Omental fat pad (tissue), 4 donors: ENCODE measurements at places on chromosomes 7 and 10. TPM values are rescaled to one million over a fixed set of nuclear protein-coding genes. Genes with fewer than 3 reads are reported as not detected.

The CCDC3 gene
- total RNA-seq = 77.8 TPM

The OR2AE1 gene
- 0.72 TPM for total RNA-seq

GRCh38 chr7:52940481-52940880 is 95.0 kb upstream of the POM121L12 start:
- no peak for DNase-seq

The ADCY1 gene
- total RNA-seq = 4.8 TPM

- DNase-seq = no peak
These were observed 342.7 kb upstream of the ETV1 start for GRCh38 chr7:14332155-14332554.
